ENCODE measurements at places on chromosomes 5 and 9.

GRCh38 chr5:33969572-33970452 is 14.7 kb downstream of the SLC45A2 start:
- DNase-seq, result peak; percentile 58

DNA sequence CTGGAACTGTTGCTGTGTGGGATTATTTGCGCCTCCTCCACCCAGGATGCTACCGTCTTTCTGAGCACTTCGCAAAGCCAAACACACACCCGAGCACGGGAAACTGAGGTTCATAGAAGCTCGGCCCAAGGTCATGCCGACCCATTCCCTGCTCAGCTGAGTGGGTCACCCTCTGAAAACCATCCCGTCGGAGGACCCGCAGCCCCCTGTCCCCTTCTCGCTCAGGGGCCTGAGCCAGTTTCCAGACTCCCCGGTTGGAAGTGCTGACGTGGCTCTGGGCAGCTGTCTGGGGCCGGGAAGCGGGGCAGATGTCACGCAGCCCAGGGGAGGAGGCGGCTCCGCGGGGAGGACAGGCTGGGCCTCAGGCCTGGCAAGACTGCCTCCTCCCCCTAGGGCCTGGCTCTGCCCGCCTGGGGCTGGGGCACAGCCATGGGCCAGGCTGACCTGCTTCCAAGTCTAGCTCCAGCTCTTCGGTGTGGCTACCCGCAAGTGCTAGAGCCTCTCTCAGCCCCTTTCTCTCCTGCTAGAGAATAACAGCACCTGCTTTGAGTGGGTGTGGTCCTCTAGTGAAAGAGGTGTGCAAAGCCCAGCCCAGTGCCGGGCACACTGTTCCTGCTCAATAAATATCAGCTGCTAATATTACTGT is 9.9 kb upstream of the CXXC5 start:
- DNase-seq, result no peak

GRCh38 chr9:136614372-136614922 is 48.3 kb upstream of the EGFL7 start:
- DNase-seq, result no peak

- DNase-seq, result peak; percentile 51
Measured at GRCh38 chr9:114552706-114553105, 34.9 kb upstream of the ATP6V1G1 start.

- DNase-seq, result peak; percentile 86
Measured at GRCh38 chr5:159451197-159452052, 121.1 kb upstream of the IL12B start.

GRCh38 chr5:90575712-90576111 is 17.1 kb downstream of the ADGRV1 start:
- no peak for DNase-seq

DNA sequence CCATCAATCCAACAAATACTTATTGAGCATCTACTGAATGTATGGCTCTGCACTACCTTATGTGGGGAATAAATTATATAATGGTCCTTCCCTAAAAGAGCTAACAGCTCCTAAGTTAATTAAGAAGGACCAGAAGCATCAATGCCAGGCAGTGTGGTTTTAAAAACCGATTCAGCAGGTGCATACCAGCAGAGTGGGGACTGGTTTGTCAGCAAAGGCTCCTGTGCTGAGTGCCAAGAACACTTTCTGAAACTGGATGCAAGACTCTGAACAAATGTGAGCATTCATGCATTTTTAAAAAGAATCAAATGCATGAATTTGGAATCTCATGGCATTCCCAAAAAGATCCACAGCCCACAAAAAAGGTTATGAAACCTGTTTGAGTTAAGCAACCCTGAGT is 142.2 kb downstream of the AUH start:
- no peak for DNase-seq

- no peak for DNase-seq
Measured at GRCh38 chr9:38015906-38016305, 53.1 kb downstream of the SHB start.

All from kidney glomerular epithelial cell (primary cell).